ENCODE measurements at places on chromosomes 3 and 15. TPM values are rescaled to one million over a fixed set of nuclear protein-coding genes. Genes with fewer than 3 reads are reported as not detected.

The POTEB gene
- total RNA-seq, result not detected

The TGM5 gene
- 0.12 TPM for total RNA-seq

- H3K27ac ChIP-seq, result no peak overlapping the region
- peaks cover 10% of the 10 kb centered on the region for H3K36me3 ChIP-seq
- H3K27me3 ChIP-seq, result no peaks in the 10 kb centered on the region
- no peak overlapping the region for H3K4me3 ChIP-seq
- no peaks in the 10 kb centered on the region for H3K4me1 ChIP-seq
Measured at GRCh38 chr15:57203906-57204305, 172.4 kb upstream of the CGNL1 start.

DNA sequence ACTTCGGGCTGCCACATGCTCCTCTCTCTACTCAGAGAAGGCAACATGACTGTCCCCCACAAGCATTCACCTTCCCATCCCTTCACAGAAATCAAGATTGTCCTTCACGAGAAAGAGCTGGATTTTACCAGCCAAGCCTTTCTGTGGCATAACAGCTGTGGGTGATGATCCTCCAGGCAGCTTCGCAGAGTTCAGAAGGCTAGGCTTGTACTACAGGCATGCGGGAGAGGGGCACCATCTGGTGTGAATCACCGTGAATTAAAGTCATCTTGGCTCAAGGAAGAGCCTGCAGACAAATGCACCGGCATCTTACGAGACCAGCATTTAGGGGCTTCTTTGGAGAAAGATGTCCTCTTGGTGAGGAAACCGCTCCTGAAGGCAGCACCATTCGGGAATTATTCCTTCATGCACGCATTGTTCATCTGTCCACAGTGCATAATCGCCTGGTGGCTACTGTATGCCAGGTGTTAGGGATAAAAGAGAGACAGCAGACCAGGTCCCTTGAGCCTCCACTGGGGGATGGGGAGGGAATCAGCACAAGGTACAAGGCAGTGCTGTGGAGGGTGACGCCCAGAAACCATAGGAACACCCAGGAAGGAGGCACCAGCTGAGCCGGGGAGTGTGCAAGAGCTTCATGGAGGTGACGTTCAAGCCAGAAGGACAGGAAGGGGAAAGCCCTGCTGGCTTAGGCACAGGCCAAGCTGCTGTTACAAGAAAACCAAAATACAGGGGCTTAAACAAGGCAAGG lies 108.6 kb downstream of the TMEM266 start:
- H3K4me3 ChIP-seq, result no peak overlapping the region
- DNase-seq, result no peak
- H3K4me1 ChIP-seq, result peaks cover 18% of the 10 kb centered on the region
- no peak overlapping the region for H3K27ac ChIP-seq

DNA sequence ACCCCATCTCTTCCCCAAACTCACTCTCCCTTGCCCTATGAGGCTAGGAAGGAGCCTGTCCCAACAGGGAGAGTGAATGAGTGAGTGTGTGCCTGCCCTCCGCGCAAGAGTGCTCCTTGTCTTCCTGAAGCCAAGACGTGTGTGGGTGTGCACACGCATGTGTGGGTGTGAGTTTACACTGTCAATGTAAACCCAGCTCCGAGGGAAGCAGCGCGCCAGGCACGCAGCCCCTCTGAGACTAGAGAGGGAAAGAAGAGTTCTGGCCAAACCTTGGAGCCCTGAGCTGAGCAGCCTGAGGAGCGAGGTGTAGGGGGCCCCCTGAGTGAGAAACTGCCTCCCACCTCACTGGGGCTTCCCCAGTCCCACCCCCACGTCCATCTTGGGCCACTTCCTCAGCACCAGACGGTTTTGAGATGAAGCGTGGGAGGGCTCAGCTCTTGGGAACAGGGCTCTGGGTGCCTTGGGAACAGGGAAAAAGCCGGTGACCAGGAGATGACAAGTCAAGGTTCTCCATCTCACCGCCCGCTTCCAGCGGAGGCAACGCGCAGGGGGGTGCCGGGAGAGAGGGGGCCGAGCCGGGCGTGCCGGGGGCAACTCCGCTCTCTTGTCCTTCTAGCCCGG lies 5.1 kb downstream of the MECOM start:
- H3K36me3 ChIP-seq, result no peaks in the 10 kb centered on the region
- H3K27me3 ChIP-seq, result no peaks in the 10 kb centered on the region
- no peak overlapping the region for H3K27ac ChIP-seq
- DNase-seq, result no peak
- no peak overlapping the region for H3K4me3 ChIP-seq

- no peaks in the 10 kb centered on the region for H3K36me3 ChIP-seq
- no peak overlapping the region for H3K27ac ChIP-seq
- peaks cover 23% of the 10 kb centered on the region for H3K27me3 ChIP-seq
- peaks cover 7% of the 10 kb centered on the region for H3K4me1 ChIP-seq
- no peak for DNase-seq
- peak overlapping the region; percentile 85 for H3K4me3 ChIP-seq
Measured at GRCh38 chr15:73051391-73051806, 864 bp upstream of the NEO1 start.

DNA sequence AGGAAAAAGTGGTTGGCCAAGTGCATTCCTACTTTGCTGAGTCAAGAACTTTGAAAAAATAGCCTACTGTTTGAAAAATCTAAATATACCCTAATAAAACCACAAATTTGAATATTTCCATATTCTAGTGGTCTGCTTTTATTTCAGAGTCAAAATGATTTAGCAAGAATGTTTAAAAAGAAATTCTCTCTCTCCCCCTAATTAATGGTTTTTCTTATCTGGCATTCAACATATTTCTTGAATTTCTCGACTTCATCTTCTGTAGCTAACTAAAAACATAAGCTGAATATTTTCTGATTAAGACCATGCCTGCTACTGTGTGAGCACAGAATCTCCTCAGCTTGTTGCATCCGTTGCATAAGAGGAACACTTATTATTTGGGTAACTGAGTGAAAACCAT lies 563.5 kb upstream of the TBL1XR1 start:
- peaks cover 11% of the 10 kb centered on the region for H3K4me1 ChIP-seq
- DNase-seq, result no peak
- H3K4me3 ChIP-seq, result no peak overlapping the region
- H3K27ac ChIP-seq, result no peak overlapping the region
- no peaks in the 10 kb centered on the region for H3K36me3 ChIP-seq

DNA sequence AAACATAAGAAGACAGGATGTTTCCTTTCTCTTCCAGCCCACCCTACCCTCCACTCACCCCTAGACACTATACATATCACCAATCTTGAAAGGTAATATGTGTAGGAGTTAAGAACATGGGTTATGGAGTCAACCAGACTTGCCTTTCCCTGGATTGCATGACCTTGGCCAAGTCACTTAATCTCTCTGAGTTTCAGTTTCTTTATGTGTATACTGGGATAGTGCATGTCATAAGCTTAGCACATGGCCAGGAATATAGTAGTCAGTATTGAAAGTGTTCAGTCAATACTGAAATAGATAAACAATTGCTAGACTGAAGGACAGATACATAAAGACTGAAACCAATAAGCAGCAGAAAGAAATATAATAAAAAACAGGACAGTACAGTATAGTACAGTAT lies 283.2 kb upstream of the STT3B start:
- H3K36me3 ChIP-seq, result no peaks in the 10 kb centered on the region
- H3K27ac ChIP-seq, result no peak overlapping the region
- no peak for DNase-seq
- H3K27me3 ChIP-seq, result no peaks in the 10 kb centered on the region

DNA sequence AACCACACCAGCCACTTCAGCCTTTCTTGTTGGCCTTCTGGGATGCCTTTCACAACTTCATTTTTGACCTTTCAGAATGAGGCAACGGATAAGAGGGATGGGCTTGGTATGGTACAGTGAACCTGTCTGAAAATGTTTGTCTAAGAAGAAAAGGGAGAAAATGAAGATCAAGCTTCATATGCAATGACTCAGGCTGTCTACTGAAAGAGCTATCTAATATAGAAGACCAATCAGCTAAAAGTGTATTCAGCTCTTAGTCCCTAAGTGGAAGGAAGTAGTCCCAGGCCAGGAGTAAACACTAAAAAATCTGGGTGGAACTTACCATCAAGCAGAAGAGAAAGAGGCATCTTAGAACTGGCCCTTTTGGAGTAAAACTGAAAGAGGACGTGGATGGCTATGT lies 12.2 kb upstream of the UPK1B start:
- no peak for DNase-seq
- no peak overlapping the region for H3K4me3 ChIP-seq
- no peak overlapping the region for H3K27ac ChIP-seq
- H3K4me1 ChIP-seq, result peaks cover 5% of the 10 kb centered on the region
- no peaks in the 10 kb centered on the region for H3K27me3 ChIP-seq

DNA sequence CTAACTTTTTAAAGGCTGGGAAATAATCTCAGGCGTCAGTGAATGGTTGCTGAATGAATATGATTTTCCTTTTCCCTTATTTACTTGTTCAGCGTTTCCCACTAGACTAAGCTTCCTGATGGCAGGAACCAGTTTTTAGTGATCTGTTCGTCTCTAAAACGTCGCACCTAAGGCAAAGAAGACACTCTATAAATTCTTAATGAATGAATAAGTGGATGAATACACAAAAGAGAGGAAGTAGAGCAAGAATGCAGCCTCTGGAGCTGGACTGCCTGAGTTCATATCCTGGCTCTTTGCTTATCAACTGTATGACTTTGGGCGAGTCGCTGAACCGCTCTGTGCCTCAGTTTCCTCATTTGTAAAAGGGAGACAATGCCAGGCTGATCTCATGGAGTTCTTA lies 38.7 kb downstream of the WNT7A start:
- peaks cover 6% of the 10 kb centered on the region for H3K4me1 ChIP-seq
- no peaks in the 10 kb centered on the region for H3K36me3 ChIP-seq
- no peak overlapping the region for H3K4me3 ChIP-seq
- no peak overlapping the region for H3K27ac ChIP-seq

Data from MCF 10A (cell line).